CD4-positive, alpha-beta T cell treated with Interleukin-12 subunit alpha and Interleukin-12 subunit beta, for 1 hour (primary cell): ENCODE measurements at places on chromosomes 5 and 9.

- no peak for DNase-seq
Measured at GRCh38 chr5:93247105-93247504, 333.9 kb downstream of the NR2F1-AS1 start.

DNA sequence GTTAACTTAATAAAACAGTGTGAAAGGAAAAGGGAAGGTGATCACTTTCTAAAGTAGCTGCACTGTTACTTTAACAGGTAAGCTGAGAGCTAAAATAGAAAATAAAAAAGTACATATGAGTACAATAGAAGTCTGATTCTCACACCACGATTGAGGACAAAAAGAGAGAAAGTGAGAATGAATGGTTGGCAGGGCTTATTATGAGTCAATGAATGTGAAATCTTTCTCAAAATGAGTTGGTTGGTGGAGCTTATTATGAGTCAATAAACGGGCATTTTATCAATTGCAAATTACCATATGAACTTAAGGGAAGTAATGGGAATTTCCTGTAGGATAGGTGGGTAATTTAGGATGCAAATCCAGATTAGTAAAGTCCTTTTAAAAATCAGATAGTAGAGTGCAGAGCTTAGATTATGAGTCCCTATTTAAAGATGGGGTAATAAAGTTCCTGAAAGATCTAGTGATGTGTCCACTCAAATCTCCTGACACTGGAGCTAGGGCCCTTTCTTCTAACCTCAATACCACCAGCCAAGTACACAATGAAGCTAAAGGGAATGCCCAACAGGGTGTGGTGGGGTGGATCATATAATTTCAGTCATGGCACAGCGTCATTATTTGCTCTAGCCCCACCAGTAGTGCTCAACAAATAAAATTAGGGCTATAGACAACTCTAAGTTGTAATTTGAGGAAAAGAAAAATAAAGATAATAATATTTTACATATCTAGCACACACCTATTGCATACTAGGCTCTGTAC is 21.1 kb upstream of the TLR4 start:
- DNase-seq: no peak

DNA sequence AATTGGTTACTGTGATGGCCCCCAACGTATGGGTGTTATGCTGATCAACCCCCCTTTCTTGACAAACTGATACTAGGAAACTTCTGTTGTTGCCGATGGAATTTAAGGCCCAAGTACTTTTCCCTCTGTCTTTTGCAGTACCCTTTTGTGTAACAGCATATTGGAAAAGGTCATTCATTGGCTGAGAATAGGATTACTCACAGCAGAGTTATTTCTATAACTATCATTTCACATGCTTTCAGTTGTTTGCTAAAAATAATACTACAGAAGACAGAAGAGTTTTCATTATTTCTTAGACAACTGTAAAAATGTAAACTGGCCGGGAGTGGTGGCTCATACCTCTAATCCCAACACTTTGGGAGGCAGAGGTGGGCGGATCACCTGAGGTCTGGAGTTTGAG is 329.5 kb downstream of the KIAA0825 start:
- DNase-seq: no peak

DNA sequence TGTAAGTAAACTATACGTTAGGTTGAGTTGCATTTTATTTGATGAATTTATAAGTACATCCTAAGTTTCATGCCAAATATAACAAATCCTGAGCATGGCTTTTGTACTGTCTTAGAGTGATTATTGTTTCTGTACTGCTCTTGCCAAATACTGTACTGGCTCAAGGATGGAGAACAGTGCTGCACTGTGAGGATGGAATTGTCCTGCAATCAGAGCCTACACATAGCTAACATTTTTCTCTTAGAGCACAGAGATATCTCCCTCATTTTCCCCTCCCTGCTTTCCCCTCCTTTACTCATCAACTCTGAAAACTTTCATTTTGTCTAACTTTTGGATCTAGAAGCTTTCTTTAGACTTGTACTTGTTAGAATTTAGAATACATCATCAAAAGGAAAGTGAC is 28.3 kb downstream of the LRRC70 start:
- no peak for DNase-seq

DNA sequence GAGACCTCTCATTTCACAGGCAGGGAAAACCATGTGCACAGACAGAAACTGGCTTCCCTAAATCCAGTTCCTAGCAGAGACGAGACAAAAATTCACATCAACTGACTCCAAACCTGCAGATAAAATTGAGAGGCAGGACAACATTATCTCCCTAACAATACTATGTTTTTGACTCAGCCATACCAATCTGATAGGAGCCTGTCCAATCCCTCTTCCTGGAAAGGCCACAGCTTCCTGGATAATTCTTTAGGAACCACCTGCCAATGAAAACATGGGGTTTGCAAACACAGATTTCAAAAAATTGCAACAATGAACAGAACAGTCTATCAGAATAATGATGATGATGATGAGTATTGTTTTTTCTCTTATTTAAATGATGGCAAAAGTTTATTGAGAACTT is 22.4 kb downstream of the SH3TC2 start:
- no peak for DNase-seq

GRCh38 chr9:126842977-126843799 is 17.3 kb upstream of the ZBTB34 start:
- no peak for DNase-seq

GRCh38 chr9:130064621-130065020 is 10.9 kb downstream of the GPR107 start:
- DNase-seq: no peak

GRCh38 chr9:132487980-132488535 is 78.0 kb downstream of the CFAP77 start:
- DNase-seq: no peak

GRCh38 chr5:149778303-149779123 is 48.4 kb downstream of the PPARGC1B start:
- DNase-seq: no peak

DNA sequence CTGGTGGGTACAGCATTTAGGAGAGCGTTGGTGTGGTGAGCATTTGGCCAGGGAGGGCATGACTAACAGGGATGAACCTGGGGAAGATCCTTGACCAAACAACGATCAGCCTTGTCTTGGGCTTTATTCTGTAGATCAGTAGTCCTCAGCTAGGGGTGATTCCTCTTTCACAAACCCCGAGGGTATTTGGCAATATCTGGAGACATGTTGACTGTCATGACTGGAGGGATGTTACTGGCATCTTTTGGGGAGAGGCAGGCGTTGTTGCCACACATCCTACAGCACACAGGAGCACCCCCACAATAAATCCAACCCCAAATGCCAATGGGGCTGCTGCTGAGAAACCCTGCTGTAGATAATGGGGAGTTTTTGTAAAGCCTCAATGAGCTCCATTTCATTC is 43.9 kb downstream of the OSTF1 start:
- DNase-seq: no peak

DNA sequence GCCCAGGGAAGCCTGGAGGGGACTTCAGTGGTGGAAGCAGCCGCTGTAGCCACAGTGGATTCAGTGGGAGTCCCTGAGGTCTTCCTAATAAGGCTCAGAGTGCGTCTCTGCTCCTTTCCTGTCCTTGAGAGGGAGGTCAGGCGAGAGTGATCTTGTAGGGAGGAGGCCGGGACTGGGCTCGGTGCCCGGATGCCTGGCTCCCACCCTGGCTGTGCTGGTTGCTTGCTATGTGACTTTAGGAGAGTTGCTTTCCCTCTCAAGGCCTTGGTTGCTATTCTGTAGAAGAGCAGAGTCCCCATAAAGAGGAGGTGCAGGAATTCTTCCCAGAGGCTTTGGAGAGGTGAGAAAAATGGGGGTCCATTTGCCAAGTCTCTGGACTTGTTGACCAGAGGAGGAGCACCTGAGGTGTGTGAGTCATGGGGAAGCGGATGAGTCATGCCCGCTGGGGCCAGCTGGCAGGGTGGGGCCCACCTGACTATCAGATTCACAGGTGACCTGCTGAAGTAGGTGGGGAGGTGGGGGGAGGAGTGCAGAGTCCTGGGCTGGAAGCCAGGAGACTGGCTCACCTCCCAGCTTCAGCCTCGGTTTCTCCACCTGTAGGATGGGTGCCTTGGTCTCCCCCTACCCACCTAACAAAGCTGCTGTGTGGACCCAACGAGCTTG is 13.8 kb downstream of the GSN start:
- DNase-seq: no peak

- peak; percentile 2 for DNase-seq
Measured at GRCh38 chr9:14585730-14586473, 107.3 kb downstream of the ZDHHC21 start.

DNA sequence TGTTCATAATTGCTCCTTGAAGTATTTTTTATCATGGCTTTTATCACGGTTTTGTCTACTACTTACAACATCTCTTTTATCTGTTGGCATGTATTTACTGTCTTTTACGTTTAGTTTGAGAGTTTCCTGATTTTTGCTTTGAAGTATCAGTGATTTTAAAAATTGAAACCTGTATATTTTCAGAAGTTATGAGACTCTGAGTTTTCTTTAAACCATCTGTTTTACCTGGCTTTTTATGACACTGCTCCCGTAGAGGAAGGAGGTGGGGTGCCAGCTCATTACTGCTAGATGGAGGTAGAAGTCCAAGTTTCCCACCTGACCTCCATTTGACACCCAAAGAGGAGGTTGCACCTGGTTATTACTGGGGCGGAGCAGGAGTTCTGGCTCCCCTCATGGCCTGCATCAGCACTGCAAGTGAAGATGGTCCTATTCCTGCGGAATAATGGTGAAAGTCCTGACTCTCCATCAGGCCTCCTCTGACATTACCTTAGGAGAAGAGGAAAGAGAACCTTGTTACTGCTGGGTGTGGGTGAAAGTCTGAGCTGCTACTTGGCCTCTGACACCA is 10.0 kb upstream of the ZNF131 start:
- DNase-seq: peak; percentile 51

- no peak for DNase-seq
Measured at GRCh38 chr5:92599217-92599810, 981.7 kb downstream of the NR2F1-AS1 start.

DNA sequence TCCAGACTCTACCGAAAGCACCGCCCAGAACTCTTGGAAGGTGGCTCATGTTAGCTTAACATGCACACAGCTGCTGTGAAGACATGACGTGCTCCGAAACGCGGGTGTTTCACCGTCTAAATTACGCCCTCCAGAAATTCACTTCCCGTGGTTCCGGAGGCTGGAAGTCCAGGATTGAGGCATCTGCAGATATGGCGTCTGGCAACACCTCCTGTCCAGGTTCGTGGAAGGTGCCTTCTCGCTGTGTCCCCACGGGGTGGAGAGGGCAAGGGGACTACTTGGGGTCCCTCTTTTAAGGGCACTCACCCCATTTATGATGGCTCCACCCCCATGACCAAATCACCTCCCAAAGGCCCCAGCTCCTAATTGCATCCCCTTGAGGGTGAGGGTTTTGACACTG is 348.0 kb upstream of the IRX2 start:
- no peak for DNase-seq

DNA sequence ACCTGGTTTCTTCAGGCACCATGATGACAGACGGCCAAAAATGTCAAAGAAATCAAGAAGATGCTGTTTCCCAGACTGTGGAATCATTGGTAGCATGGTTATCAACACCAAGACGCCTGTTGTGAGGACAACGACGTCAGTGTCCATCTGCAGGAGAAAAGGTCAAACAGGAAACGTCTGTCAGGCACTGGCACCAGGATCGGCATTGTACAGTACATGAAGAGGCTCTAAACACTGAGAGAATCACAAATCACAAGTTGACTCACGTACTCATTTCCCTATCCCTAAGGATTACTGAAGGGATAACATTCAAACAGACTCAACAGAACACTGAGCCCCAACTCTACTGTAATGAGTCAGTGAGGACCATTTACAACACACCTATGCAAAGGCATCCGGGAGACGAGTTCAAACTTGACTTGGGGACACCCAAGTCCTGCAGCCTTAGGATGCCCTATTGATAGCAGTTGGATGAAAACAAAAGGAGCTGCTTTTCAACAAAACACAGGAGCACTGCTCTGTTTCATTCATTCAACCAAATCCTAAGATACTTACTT is 21.0 kb downstream of the TSC1 start:
- no peak for DNase-seq

- DNase-seq: no peak
Measured at GRCh38 chr9:70571258-70571657, 156.8 kb upstream of the KLF9 start.

GRCh38 chr5:23579566-23579965 is 72.2 kb downstream of the PRDM9 start:
- DNase-seq: no peak

DNA sequence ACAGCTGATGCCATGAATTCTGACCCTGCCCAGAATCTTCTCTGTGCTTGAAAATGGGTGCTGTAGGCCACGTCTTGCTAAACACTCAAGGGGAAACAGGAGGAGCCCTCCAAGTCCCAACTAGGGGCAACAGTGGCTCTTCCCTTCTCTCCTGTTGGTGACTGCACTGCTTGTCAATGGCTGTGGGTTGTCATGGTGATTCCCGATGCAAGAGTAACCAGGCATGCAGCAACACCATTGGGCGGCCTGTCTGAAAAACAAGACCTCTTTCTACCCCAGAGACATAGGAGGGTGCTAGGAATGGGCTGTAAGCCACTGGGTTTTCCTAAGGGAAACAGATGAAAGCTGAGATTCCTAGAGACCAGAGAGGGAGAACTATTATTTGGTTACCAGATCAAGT is 201.7 kb upstream of the PANK3 start:
- DNase-seq: no peak

DNA sequence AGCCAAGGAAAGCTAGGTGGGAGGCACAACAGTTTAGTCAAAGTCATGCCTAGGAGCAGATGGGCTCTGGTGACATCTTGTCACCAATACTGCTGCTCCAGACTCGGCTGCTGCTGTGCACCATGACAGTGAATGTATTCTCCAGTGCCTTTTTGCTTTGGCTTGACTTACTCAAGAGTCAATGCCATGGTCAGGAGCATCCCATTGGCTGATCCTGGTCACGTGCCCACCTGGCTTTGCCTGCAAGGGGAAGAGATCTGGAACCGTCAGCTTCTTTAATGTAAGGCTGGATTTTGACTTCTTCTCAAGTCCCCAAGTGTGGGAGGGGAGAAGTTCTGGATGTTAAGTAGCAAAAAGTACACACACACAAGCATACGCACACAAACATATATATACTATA is 19.9 kb upstream of the MUSK start:
- DNase-seq: no peak

DNA sequence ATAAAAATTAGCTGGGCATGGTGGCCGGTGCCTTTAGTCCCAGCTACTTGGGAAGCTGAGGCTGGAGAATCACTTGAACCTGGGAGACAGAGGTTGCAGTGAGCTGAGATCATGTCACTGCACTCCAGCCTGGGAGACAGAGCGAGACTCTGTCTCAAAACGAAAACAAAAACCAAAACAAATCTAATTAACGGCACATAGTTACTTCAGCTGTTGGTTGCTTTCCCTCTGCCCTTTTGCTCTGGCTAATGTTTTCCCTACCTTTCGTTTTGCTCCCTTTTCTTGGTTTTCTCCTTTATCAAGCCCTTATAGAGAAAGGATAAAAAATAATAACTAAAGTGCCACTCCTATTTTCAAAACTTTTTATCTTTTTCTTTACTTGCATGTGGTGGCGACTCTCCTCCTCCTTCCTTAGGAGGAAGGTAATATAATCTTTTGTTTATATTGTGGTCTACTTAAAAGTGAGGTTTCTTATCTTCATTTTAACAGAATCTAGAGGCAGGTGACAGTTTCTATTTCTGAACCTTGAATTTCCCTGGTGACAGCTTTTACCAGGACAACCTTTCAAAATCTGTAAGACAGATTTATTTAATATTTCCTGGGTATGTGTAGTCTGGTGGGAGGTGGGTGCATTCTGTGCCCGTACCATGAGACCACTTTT is 125.4 kb downstream of the ARHGEF28 start:
- no peak for DNase-seq

- no peak for DNase-seq
Measured at GRCh38 chr9:21016701-21017491, 14.5 kb downstream of the HACD4 start.

GRCh38 chr9:134752471-134753168 is 111.0 kb downstream of the COL5A1 start:
- DNase-seq: no peak

GRCh38 chr9:8757881-8758280 is 958.3 kb upstream of the DMAC1 start:
- DNase-seq: no peak
